Hypothalamus (tissue), 51 donors: ENCODE measurements at places on chromosomes 12 and 14.

DNA sequence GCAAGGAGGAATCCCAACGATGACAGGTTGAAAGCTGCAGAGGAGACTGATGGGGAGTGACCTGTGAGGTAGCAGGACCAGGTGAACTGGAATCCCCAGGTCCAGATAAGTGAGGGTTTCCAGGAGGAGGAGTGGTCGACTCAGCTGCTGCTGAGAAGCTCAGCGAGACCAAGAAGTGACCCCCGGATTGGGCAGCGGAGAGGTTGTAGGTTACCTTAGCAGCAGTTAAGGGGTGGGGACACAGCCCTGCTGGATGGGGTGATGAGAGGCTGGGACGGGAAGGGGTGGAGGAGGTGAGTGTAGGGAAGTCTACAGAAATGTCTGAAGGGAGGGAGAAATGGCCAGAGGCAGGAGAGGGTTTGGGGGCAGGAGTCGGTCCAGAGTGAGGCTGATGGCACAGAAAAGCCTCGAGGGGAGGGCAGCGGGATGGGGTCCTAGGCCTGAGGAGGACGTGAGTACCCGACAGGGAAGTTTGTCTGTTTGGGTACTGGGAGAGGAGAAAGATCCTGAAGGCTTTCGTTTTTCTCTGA is 2.6 kb upstream of the RCOR1 start:
- no peak for DNase-seq

- DNase-seq, result no peak
Observed at GRCh38 chr12:100574187-100575074, 947 bp downstream of the GAS2L3 start.

DNA sequence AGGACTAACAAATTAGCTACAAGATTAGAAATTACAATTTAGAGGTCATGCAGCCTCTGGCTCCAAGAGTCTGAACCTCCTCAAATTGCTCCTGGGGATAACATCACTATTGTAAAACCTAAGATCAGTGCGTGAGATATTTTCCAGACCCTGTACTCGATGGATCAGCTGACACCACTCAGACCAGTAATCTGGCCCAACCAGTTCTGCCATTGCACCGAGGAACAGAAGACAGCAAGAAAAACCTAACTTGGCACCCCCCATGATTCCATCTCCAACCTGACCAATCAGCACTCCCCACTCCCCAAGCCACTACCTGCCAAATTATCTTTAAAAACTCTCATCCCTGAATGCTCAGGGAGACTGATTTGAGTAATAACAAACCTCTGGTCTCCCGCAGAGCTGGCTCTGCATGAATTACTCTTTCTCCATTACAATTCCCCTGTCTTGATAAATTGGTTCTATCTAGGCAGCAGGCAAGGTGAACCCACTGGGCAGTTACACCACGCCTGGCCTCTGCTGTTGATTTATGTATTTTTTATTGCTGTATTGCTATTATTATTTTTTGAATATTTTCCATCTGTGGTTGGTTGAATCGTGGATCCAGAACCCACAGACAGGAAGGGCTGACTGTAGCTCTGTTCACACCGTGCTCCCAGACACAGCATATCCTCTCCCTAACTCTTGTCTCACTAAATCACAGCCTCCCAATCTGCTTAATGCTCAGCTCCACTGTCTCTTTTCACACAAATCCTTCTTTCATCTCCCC is 9.2 kb downstream of the HEBP1 start:
- DNase-seq, result no peak

- DNase-seq, result no peak
Observed at GRCh38 chr12:33383503-33383902, 56.1 kb downstream of the SYT10 start.

DNA sequence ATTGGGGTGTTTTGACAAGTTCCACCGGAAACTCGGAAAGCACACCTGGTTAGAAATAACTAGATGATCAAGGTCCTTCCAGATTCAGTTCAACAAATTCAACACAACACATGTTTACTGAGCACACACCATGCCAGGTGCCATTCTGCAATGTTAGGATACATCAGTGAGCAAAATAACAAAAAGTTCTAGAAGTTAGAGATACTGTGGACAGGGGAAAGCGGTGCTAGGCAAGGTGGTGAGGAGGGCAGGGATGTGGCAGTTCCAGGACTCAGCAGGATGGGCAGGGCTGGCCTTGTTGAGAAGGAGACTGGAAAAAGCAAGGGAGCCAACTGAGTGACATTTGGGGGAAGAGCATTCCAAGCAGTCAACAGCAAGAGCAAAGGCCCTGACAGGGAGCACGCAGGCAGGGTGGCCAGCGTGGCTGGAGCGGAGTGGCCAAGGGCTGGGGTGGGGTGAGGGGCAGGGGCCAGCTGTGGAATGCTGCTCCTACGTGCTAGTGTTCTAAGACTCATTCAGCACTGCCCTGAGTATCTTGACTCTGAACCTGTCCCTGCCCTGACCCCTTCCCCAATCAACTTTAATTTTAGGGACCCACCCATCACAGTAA is 19.4 kb upstream of the FAIM2 start:
- no peak for DNase-seq

DNA sequence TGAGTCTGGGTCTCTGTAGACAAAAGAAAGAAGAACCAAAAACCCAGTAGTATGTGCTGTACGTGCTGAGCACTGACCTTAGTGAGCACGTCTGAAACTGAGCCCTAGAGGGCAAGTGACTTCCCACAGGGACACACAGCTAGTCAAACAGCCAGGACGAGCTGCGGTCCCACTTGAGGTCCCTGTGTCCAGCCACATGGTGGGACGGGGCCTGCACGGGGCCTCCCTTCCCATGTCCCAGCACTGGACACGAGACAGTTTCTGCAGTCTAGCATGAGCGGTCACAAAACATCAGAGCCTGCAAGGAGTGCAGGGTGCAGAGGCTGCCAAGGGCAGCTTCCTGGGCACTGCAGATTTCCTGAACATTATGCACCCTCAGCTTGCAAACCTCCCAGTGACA is 121.6 kb downstream of the NCOR2 start:
- DNase-seq, result no peak
